Sciatic nerve (tissue), 2 donors: ENCODE measurements at places on chromosomes 4 and X. TPM values are rescaled to one million over a fixed set of nuclear protein-coding genes. Genes with fewer than 3 reads are reported as not detected.

The ARL13A gene
- total RNA-seq, result not detected

GRCh38 chr4:166078955-166079354 lies 205.9 kb downstream of the TLL1 start:
- DNase-seq, result no peak

DNA sequence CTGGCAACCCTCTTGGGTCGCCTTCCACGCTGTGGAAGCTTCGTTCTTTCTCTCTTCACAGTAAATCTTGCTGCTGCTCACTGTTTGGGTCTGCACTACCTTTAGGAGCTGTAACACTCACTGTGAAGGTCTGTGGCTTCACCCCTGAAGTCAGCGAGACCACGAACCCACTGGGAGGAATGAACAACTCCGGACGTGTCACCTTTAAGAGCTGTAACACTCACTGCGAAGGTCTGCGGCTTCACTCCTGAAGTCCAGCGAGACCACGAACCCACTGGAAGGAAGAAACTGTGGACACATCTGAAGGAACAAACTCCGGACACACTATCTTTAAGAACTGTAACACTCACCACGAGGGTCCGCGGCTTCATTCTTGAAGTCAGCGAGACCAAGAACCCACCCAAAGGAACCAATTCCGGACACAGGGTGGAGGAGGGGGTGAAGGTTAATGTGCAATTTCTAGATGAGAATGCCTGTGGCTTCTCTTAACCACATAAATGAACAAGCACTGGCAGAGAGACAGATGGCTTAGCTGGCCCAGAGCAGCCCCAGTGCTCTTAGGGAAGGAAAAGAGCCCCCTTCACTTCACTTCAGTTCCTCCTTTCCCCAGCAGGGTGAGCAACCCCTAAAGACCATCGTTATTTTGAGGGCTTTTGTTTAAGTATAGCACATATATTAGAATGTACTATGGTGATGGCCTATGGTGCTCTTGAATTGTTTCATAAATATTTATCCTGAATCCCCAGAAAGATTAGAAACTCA lies 73.0 kb downstream of the LUZP4 start:
- DNase-seq, result no peak

GRCh38 chr4:37978248-37978924 lies 18.2 kb downstream of the PTTG2 start:
- DNase-seq, result no peak

DNA sequence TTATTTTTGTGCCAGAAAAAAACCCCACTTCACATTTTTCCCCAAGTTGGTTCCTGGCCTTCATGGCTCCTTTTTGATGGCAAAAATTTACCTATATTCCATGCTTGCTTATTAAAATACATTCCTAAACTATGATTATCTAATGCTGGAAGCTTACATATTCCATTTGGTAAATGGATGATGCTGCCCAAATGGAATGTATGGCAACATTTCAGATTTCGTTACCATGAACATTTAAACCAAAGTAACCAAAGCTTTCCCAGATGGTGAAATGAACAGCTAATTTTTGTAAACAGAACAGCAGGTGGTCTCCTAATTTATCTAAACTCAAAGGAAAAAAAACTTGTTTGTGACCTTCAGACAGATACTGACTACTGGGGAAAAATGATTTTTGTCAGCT lies 110.8 kb upstream of the TEX13A start:
- no peak for DNase-seq

DNA sequence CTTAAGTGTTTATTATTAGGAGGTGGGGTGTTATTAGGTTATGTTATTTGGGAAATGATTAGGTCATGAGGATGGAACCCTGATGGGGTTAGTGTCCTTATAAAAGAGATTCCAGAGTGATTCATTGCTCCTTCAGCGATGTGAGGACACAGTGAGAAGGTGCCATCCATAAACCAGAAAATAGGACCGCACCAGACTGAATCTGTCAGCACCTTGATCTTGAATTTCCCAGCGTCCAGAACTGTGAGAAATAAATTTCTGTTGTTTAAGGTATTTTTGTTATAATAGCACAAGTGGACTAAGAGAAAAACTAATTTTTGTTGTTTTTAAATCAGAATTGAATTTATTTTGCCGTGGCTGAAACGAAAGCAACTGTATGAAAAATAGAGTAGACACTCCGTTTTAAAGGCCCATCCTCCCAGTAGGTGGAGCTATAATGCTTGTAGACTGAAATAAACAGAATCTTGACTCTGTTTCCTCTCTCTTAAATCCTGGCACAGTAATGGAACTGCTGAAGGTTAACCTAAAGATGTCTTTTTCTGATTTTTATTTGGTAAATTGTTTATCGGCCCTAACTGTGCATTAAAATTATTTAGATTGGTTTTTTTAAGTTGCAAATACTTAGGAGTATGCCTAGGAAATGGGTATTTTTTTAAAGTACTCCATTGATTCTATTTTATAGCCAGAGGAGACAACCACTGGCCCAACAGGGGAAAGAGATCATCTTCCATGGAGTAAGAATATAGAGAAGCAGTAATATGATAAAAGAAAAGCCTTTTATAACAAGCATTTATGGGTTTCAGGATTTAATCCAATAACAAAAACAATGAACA lies 133.2 kb upstream of the ADAMTS3 start:
- DNase-seq, result no peak

DNA sequence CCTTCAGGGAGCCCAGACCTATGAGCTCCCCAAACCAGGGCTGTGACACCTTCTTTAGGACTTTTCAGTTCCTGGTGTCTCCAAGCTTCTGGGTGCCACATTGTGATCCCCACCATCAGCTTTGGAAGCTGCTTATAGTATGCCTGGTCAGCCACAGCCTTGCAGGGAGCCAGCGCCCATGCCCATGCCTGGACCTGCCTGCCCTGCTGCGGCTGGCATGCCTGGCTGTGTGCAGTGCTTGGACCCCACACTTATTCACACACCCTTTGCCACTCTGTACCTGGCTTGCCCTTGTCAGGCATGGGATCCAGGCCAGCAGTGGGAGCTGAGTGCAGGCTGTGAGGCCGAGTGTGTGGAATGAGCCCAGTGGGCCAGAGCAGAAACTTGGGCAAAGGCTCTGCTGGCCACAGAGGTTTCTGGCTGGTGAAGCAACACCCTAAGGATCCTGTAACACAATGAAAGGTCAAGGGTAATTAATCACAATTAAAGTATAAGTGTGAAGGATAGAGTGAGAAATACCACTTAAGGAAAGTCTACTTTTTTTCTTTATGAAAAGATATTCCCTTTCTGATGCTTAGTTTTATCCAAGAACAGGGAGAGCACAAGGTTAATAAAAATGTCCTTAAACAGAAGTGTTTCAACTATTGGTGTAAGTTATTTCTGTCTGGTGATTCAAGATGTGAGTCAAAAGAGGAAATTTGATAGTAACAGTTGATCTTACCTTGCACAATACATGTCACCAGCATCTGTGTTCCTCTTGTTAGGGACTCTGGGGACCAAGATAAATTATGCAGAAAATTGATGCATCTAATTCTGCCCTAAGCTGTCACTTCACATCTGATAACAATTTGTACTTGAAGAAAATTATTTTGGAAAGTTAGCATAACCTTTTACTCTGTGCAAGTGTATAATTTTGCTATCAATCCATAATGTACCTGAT lies 161.8 kb downstream of the FAM47A start:
- DNase-seq, result no peak
